ENCODE measurements at places on chromosomes 6 and 20.

- DNase-seq: no peak
Measured at GRCh38 chr20:14245368-14245970, 91.9 kb downstream of the FLRT3 start.

GRCh38 chr20:18195931-18196330, 58.3 kb downstream of the KAT14 start:
- DNase-seq: no peak

DNA sequence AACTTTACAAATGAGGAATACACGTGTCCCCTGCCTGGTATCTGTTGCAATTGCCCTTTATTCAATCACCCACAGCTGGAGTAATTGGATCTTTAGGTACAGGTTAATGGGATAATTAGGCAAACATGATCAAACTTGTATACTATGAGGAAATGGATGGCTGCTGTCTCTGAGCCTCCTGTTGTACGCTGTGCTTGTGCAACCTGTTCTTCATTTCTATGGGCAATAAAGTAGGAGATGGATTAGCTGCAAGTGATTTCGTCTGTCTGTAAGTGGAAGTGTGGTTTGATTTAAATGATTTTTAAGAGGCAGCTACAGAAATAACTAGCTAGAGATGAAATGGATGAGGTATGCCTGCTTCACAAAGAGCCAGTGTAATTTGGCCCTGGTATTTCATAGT, 474.1 kb downstream of the RNF144B start:
- no peak for DNase-seq

- no peak for DNase-seq
Measured at GRCh38 chr6:134992155-134992554, 42.3 kb upstream of the ALDH8A1 start.

DNA sequence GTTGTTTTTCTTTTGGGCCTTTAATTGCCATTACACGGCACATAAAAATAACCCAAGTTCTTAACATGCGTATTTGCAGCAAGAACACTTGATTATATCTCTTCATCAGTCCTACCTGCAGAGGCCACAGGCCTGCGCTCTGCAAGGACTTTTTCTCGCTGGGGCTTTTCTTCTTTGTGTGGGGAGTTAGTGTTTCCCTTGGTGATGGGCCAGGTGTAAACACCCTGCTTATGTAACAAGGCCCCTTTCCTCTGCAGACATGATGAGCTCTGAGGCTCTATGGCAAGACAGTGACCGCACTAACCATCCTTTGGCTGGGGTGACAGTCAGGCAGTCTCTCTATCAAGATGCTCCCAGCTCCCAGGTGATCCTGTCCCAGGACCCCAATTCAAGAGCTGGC, 97.8 kb upstream of the PCSK2 start:
- DNase-seq: no peak

- no peak for DNase-seq
Measured at GRCh38 chr6:159682295-159682694, 10.7 kb downstream of the SOD2 start.

DNA sequence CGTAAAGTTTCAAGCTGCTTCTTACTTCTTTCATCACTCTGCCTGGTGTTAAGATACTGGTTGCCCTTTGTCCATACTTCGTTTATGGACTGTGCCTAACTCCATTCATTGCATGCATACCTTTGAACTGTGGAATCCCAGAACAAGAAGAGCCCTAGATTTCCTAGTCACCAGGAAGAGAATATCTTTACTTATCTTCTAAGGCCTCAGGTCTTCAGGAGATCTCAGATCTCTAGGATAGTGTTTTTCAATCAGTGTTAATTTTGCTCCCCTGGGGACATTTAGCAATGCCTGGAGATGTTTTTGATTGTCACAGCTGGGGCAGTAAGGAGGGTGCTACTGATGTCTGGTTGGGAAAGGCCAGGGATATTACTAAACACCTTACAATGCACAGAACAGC, 35.5 kb upstream of the GJA1 start:
- no peak for DNase-seq

GRCh38 chr6:81808851-81809570, 56.5 kb upstream of the TENT5A start:
- no peak for DNase-seq

GRCh38 chr6:154578004-154578559, 67.6 kb upstream of the CNKSR3 start:
- no peak for DNase-seq

DNA sequence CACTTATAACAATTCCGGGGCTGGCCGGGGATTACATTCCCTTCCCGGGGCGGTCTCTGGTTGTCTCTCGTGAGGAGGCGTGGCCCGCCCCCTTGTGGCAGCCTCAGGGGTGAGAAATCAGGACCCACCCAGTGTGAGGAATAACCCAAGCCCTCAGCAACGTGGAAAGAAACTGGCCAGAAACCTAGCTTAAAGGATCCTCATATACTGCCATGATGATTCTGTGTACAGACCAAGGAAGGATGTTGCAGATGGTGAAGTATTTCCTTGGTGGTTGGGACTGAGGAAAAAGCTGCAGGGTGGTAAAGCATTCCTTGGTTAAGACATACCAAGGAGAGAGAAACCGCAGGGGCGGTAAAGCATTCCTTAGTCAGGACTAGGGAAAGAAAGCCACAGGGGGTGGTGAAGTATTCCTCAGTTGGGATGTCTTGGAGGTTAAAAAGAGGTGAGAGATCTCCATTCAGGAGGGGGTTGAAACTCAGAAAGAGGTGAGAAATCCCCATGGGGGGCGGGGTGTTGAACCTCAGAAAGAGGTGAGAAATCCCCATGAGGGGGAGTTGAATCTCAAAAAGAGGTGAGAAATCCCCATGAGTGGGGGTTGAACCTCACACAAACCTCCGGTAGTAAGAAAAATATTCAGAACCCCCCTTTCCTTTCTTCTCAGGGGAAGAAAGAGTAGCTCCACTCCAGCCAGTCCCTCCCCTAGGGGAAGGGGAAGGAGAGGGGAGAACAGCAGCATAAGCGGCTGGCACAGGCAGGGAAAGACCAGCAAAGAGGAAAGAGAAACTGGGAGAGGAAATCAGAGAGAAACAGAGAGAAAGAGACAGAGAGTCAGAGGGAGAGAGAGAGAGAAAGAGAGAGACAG, 238.1 kb downstream of the RNGTT start:
- DNase-seq: no peak

GRCh38 chr6:64326939-64327338, 691.3 kb downstream of the PHF3 start:
- no peak for DNase-seq

- DNase-seq: no peak
Measured at GRCh38 chr6:148857798-148858390, 111.1 kb downstream of the UST start.

DNA sequence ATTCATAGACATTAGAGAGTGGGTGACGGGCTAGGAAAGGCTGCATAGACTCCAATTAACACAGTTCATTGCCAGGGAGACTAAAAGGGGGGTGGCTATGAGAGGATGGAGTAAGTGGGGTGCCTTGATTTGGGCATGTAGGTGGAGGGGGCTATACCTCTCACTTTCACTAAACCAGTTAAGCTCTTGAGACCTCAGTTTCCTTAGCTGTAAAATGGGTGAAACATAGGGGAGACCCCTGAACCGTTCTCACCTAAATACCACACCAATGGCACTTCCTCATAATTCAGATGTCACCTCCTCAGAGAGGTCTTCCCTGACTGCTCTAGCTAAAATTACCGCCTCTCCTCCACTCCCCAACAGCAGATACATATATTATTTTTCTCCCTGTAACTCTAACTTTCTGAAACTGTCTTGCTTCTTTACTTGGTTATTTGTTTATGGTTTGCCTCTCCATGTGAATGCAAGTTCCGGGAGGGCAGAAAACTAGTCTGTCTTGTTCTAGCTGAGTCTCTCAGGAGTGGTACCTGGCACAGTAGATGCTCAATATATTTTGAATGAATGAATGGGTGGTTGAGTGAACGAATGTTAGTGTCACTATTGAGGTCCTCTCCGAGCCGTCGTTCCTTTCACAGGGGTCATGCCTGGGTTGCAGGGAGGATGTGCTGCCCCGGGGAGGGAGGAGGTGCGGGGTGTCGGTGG, 615 bp upstream of the EYA2 start:
- DNase-seq: no peak

DNA sequence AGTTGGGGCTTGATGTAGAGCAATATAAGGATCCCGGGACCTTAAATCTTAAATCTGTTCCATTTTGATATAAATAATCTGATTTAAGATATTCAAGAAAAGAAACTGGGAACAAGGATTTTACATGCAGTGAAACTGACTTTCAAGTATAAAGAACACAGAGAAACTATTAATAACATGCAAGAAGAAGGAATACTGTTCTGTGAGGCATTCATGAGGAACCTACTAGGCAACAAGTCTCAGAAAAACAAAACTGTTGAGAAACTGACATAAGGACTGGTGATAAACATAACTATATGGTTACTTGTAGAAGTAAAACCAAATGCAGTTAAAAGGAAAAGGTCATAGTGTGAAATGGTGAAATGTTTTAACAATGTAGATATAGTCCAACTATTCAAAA, 15.8 kb downstream of the HDDC2 start:
- DNase-seq: no peak

DNA sequence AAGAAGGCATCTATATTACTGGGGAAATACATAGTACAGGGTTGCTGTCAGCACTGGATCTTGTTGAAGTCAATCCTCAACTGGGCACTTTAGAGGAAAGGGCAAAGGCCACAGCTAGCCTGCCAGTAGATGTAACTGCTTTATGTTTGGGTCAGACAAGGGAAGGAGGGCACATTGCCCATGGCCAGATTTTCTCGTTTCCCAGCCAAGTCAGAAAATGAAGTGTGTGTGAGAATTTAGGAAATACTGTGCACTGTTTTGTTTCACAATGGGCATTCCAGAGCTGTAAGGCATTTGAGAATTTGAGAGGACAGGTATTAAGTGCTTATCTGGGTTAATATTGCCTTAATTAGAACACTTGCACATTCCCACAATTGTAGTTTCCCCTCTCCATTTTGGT, 183.9 kb upstream of the MCHR2 start:
- no peak for DNase-seq

DNA sequence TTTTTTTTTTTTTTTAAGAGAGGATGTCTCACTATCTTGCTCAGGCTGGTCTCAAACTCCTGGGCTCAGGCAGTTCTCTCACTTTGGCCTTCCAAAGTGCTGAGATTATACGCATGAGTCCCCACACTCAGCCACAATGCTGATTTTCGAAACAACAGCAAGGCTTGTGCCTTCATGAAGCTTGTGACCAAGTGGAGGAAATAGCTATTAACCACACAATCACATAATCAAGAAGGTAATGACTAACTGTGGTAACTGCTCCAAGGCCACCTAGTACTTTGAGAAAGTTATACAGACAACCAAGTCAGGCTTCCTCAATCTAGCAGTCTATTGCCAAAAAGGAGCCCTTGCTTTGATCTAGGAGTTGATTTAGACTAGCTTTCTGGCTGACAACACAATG, 46.3 kb downstream of the SOD2 start:
- no peak for DNase-seq

GRCh38 chr20:38497246-38497935, 24.7 kb downstream of the RALGAPB start:
- no peak for DNase-seq

DNA sequence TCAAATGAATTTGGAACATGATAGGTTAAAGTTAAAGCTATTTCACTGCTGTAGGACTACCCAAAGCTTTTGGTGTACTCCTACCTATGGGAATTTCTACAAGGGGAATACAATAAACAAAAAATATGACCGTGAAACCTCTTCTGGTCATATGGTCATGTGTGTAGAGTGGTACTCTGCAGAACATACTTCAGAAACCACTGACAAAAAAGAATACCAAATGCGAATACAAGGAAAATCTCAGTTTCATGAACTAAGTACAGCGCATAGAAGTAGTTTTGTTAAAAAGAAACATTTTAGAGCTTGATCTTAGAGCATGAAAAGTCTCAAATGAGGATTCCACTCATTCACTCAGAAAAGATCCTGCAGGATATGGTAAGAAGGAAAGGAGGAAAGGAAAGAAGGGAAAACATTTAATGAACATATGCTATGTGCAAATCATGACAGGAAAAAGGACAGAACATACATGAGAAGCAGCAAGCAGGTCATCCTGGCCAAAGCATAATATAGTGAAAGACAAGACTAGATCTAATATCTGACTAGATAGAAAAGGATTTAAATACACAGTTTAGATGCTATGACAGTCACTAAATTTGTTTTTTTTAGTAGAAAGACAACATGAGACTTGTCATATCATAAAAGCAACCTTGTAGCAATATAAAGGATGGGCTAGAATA, 36.5 kb downstream of the SNX14 start:
- no peak for DNase-seq

- DNase-seq: no peak
Measured at GRCh38 chr6:12175626-12176025, 114.5 kb upstream of the EDN1 start.

DNA sequence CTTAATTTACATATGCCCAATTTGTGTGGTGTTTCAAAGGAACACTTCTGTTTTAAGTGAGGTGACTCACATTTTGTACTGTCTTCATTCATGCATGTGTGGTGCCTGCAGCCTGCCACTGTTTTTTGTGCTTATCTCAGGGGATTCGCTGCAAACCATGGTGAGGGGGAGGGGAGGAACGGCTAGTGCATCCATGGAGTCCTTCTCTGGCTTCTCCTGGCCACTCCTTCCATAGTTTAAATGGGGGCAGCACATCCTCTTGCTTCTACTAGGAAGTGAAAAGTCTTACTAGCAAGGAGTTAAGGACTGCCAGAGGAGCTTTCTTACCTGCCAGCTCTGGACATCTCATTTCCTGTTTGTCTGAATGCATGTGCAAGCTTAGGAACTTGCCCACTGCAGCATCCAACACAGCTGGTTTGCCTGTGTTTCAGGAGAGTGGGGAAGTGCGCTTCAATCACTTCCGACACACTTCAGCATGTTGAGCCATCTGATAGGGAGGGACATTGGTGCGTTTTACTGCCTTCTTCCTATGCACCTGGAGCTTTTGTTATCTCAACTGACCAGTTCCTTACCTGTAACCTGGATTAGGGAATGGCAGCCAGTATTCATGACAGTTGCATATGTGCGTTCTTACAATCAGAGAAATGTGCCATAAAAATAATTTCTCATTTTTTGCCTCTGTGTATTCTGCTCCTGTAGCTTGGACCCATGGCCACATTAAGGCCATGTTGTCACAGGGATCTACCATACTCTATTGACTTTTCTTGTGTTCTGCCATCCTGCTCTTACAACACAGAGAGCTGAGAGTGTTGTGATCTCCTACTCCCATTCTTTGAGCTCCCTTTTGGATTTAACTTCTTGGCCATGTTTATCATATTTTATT, 211.3 kb downstream of the ARID1B start:
- no peak for DNase-seq

GRCh38 chr6:98092331-98092730, 742.0 kb upstream of the POU3F2 start:
- DNase-seq: no peak

GRCh38 chr6:143039548-143039947, 21.1 kb upstream of the AIG1 start:
- no peak for DNase-seq

GRCh38 chr6:148769304-148769968, 22.6 kb downstream of the UST start:
- no peak for DNase-seq

DNA sequence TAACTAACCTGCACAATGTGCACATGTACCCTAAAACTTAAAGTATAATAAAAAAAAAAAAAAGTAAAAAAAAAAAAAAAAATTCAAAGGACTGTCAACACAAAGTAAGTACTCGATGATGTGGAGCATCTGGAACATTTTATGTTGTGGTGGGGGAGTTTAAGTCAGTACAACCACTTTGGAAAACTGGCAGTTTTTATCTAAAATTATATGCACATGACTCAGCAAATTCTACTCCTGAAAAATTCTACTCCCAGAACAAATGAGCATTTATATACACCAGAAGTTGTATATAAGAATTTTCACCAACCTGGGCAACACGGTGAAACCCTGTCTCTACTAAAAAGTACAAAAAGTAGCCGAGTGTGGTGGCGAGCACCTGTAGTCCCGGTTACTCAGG, 36.9 kb upstream of the CCDC28A start:
- no peak for DNase-seq
